ENCODE measurements at places on chromosomes 2 and 18. TPM values are rescaled to one million over a fixed set of nuclear protein-coding genes. Genes with fewer than 3 reads are reported as not detected.

ECEL1 gene
- total RNA-seq: not detected

DNA sequence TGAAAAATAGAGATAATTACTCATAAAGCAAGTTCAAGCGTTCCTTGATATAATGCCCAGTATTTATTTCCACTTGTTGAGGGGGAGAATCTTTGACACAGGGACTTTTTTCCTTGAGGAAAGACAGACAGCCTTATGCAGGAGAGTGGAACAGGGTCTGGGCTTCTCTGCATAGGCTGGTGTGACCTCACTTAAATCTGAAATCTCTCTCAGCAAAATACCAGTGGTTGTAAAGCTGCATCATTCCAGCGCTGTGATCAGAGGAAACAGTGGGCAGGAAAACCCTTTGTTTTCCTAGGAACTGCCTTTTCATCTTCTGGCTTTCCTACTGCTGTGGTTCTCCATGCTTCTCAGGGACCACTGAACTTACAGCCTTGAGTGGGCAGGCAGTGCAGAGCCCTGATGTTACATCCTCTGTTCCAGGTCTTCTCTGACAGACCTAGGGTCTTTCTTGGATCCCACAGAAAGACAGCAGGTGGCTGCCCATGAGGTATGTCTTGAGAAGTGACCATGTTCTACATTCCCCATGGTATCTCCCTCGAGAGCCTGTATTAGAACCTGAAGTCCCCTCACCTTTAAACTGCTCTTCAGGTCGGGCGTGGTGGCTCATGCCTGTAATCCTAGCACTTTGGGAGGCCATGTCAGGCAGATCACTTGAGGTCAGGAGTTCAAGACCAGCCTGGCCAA lies 17.6 kb upstream of the MAP4K4 start:
- no peaks in the 10 kb centered on the region for H3K4me1 ChIP-seq
- no peaks in the 10 kb centered on the region for H3K27me3 ChIP-seq
- H3K36me3 ChIP-seq: no peaks in the 10 kb centered on the region
- no peak overlapping the region for H3K4me3 ChIP-seq

- H3K4me3 ChIP-seq: no peak overlapping the region
- no peak for DNase-seq
- H3K36me3 ChIP-seq: no peaks in the 10 kb centered on the region
- H3K4me1 ChIP-seq: no peaks in the 10 kb centered on the region
- H3K27me3 ChIP-seq: no peaks in the 10 kb centered on the region
- H3K27ac ChIP-seq: peak overlapping the region; percentile 3
Measured at GRCh38 chr18:3029215-3029952, 16.4 kb upstream of the LPIN2 start.

DNA sequence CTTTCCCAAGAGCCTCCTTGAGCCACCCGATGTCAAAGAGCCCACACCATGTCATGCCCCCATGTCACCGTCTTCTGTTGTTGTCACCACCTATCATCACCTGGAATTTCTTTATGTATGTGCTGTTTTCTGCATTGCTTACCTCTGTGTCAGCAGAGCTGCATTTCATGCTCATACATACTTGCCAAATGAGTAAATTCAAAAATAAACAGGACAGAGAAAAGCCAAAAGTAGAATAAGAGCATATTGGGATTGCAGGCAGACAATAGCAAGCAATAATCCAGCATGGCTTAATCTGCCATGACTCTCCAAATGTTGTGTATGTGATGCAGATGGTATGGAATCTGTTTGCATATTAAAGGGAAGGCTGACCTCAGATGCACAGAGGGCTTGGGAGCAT lies 15.3 kb upstream of the RGPD4 start:
- DNase-seq: no peak
- H3K36me3 ChIP-seq: no peaks in the 10 kb centered on the region
- H3K27me3 ChIP-seq: no peaks in the 10 kb centered on the region
- H3K27ac ChIP-seq: no peak overlapping the region
- no peaks in the 10 kb centered on the region for H3K4me1 ChIP-seq

DNA sequence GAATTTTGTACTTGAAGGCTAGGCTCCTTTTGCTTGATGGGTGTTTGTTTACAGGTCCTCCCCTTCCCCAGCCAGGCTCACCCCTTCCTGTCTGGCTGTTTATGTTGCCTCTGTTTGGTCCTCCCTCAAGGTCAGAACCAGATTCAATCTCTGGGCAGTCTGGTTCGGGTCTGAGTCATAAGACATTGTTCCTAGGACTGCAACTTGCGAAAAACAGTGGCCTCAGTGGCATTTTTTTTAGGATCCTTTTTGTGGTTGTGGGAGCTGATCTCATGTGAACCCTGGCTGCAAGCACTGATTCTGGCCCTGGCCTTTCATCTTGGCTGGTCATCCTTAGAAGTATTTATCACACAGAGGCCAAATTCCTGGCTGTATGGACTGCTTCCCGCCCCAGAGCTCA lies 370.4 kb downstream of the CLIP4 start:
- no peak for DNase-seq
- no peaks in the 10 kb centered on the region for H3K36me3 ChIP-seq
- H3K4me3 ChIP-seq: no peak overlapping the region
- no peaks in the 10 kb centered on the region for H3K27me3 ChIP-seq

- H3K36me3 ChIP-seq: no peaks in the 10 kb centered on the region
- H3K27ac ChIP-seq: no peak overlapping the region
- H3K4me1 ChIP-seq: peaks cover 22% of the 10 kb centered on the region
- DNase-seq: no peak
- H3K4me3 ChIP-seq: no peak overlapping the region
Measured at GRCh38 chr2:109694190-109694589, 80.0 kb downstream of the SOWAHC start.

- H3K27ac ChIP-seq: no peak overlapping the region
- DNase-seq: no peak
Measured at GRCh38 chr2:169649278-169649677, 44.9 kb downstream of the CFAP210 start.
